ENCODE measurements at places on chromosomes 2 and 18.

GRCh38 chr2:40480073-40480472, 28.2 kb upstream of the SLC8A1 start:
- DNase-seq = peak; percentile 18

DNA sequence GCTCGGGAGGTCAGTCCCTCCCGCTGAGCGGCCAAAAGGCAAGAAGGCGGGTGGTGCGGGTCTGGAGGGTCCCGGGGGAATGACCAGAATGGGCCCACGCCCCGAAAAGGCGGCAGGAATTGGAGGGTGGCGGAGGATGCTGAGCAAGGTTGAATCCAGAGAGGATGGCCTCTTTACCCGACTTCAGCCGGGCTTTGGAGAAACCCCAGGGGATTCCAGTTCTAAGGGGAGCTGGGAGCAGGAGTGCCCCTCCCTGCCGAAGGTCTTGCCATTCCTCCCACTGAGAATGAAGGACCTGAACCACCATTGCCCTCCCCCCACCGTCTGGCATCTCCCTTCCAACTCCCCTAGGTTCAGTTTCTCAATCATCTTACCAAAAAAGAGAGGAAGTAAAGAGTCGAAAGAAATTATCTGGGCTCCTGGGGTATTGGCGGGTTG, 38.9 kb upstream of the ATP6V1B1 start:
- no peak for DNase-seq

DNA sequence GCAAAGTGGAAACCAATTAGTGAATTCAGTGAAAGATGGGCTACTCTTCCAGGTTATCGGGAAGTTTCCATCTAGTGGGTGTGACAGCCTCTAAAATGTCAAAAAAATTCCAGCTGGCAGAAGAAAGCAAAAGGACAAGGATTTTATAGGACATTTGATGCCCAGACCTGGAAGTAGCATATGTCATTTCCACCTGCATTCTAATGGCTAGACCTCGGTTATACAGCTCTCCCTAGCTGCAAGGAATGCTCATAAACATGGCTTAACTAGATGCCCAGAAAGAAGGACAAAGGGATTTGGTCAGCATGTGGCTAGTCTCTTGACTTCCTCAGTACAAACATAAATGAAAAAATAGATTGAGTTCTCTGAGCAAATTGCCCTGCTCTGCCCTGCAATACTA, 215.4 kb downstream of the NYAP2 start:
- no peak for DNase-seq

DNA sequence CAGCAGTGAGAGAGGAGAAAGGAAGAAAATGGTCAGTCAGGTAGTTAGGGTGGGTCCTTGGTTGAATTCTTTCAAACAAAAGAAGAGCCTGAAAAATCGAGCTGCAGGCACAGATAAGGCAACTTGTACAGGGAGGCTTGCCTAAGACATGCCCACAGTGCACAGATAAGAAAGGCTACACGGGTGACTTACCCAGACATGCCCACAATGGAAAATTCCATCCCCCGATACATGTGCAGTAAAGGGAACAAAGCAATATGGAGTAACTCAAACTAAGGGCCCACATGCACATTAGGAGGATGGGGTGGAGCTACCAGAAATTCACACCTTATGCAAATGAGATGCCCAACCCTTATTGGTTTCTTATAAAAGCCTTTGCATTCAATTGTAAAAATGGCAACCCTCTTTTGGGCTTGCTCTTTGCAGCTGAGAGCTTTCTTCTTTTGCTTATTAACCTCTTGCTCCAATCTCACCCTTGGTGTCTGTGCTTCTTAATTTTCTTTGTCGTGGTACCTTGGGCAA, 110.3 kb upstream of the RMP24 start:
- peak; percentile 78 for DNase-seq

GRCh38 chr2:239920693-239921365, 104.3 kb downstream of the NDUFA10 start:
- DNase-seq = no peak

DNA sequence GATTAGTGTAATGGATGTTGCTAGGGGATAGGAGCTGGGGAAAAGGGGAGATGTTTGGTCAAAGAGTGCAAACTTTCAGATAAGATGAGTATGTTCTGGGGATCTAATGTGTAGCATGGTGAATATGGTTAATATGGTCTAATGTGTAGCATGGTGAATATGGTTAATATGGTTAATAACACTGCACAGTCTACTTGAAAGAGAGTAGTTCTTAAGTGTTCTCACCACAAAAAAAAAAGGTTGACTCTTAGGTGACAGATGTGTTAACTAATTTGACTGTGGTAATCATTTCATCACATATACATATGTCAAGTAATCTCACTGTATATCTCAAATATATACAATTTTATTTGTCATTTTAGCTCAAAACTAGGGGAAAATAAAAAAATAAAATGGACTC, 121.3 kb upstream of the CD226 start:
- DNase-seq = no peak

DNA sequence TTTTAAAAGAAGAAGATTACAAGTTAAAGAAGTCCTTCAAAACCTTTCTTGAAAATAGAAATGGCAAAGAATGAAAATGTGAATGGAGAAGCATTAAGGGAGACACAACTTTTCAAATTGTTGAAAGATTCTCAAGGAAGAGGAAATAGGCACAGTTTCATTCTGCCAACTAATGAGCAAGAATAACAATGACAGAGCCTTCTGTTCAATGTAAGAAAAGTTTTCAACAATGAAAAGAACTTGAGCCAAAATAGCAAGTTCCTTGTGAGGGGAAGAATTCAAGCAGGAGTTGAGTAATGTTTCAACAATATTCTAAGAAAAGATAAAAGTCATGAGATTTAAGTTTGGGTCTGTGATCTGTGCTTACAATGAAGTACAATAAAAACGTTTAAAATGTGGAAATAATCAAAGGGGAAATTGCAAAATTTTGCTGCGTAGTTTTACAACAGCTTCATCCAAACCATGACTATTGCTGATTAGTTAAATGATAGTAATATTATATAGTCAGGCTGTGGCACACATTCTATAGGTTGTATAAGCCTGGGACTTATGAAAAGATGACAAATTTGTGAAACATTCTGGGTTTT, 122.6 kb downstream of the METTL4 start:
- DNase-seq = peak; percentile 76

DNA sequence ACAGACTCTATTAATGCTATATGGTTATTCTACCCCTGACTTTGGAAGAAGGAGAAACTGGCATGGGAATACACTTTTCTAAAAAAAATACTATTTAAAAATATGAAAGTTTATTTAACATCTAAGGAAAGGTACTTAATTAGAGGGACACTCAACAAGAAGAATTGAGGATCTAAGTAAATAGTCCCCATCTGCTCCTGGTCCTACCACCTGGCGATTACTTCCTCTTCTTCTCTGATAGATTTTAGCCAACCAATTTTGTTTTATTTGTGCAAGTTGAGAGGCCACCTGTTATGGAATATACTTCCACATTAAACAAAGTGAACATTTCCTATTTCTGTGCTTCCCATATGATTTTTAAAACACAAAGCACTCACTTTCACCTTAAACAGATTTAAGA, 111.7 kb downstream of the BCL2 start:
- peak; percentile 49 for DNase-seq

DNA sequence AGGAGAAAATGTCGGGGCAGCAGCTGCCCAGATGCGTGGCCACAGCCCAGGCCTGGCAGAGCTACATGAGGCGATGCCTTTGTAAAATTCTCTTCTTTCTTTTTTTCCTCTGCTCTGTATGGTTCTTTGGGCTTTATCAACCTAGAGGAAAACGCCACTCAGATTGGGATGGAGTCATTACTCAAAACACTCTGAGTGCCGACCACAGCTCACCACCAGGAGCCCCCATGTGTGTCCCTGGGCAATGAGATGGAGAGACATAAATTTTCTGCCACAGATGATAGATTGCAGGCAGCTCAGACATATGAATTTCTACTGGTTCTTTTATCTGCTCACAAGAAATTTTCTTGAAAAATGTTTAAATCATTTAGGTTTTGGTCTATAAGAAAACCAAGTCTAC, 56.0 kb downstream of the PARD6G start:
- DNase-seq = no peak

GRCh38 chr2:42156721-42157120, 12.4 kb upstream of the EML4 start:
- no peak for DNase-seq

GRCh38 chr18:40404284-40404683, 1550.8 kb upstream of the PIK3C3 start:
- no peak for DNase-seq

- DNase-seq = peak; percentile 57
These were observed 847 bp downstream of the SERPINE2 start for GRCh38 chr2:224038049-224038829.

- DNase-seq = peak; percentile 84
These were observed 112.5 kb downstream of the LPIN1 start for GRCh38 chr2:11858883-11859282.

- no peak for DNase-seq
These were observed 67.3 kb upstream of the PPP1CB start for GRCh38 chr2:28684142-28684858.
